ENCODE measurements at places on chromosomes 6 and 20.

DNA sequence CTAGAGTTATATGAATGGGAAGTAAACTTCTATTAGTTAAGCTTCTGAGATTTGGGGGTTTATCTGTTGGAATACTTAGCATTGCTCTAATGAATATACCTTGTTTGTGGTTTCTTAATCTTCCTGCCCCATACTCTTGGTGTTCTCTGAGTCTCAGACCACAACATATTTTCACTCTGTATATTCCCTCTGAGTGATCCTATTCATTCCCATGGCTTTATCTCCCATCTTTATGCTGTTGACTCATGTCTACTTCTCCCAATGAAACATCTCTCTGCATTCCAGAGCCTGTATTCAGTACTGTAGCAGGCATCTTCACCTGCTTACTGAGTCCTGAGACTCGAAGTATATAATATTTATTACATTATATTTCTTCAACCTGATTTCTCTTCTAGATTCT lies 283.7 kb upstream of the MAP3K7 start:
- DNase-seq, result no peak

DNA sequence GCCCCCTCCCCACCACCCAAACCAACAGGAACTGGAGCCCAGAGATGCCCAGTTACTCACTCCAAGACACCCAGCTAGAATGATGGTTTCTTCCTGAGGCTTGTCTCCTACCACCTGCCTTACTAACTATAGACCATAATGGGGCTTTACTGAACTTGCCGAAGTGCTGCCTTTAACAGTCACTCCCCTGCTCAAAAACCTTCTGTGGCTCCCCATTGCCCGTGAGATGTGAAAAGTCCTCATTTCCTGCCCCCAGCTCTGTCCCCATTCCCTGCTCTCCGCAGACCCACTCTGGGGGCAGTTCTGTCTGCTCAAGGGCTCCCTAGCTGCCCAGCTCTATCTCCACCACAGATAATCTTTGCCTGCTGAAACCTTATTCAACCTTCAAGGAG lies 4.9 kb downstream of the SIGLEC1 start:
- DNase-seq, result no peak

GRCh38 chr6:167573461-167574215 lies 248.8 kb downstream of the TTLL2 start:
- no peak for DNase-seq

DNA sequence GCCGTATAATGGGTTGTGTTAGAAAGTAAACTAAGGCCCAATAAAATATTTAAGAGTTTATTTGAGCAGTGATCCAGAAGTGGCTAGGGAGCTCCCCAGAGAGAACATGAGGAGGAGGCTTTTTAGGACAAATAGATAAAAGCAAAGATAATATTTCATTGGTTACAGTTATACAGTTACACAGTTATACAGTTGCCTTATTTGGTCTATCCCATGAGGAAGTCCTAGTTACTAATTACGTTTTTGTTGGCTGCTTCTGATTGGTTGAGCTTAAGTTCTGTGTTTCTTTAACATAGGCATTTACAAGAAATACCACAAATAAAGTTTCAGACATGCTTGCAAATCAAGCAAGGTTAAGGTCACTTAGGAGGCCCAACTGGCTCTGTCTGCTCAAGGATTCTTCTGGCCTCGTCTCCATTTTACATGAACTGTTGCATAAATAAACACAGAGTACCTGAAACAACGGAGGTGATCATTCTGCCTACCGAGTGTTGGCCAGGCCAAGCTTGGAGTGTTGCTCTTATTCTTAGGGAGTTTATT lies 7.0 kb downstream of the UBD start:
- DNase-seq, result peak; percentile 51

- no peak for DNase-seq
Observed at GRCh38 chr6:78528926-78529325, 338.4 kb upstream of the IRAK1BP1 start.

DNA sequence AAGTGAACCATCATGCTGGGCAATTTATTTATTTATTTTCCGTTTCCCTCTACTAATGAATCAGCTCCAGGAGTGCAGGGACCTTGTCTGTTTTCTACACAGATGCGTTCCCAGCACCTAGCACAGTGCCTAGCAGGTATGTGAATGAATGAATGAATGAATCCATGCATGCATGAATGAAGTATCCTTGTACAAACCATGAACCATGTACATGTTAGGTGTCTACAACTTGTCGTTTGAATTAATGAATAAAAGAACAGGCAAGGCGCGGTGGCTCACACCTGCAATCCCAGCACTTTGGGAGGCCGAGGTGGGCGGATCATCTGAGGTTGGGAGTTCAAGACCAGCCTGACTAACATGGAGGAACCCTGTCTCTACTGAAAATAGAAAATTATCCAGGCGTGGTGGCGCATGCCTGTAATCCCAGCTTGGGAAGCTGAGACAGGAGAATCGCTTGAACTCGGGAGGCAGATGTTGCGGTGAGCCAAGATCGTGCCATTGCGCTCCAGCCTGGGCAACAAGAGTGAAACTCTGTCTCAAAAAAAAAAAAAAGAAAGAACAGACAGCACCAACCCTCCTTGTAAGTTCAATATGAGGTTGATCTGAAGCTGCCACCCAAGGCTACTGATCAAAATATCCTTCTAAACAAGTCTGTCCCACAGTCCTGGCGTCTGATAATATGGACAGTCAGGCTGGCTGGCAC lies 27.3 kb upstream of the SLC9A8 start:
- no peak for DNase-seq

- DNase-seq, result no peak
Observed at GRCh38 chr6:12772416-12772815, 55.8 kb downstream of the PHACTR1 start.

GRCh38 chr6:34834789-34835518 lies 43.1 kb downstream of the BLTP3A start:
- peak; percentile 68 for DNase-seq

DNA sequence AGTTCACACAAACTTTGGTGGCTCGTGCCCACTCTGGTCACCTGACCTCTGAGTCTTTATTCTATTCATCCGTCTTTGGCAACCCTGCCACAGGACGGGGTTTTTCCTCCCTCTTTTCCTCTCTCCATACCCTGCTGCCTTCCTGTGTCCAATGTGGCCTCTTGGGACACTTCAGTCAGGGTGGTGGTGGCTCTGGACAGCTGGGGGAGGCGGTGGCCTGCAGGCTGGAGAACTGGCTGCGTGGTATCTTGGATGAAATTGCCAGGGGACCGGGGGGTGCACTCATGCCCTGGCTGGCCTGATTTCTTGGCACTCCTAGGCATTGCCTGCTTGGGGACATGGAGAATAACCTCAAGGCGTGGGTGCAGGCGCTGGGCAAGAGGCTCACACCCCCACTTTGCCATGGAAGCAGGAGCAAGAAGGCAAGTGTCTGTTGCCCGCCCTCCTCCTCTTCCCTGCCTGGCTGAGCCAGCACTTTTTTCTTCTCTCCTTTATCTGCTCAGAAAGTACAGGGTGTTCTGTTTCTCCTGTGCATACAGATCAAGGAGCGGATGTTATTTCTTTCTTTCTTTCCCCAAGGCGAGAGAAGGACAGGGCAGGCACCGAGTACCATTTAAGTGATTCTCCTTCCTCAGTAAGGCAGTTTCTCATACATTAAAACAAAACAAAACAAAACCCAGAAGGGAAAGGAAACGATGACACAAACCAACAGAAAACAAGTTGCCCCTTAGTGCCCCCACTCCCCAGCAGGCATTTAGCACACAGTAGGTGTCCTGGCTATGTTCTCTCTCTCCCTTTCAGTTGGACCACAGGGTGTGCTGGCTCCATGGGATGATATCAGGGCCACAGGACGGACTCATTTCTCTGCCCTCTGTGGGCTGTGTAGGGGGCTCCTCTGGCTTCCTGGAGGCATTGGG lies 155.5 kb upstream of the RNF24 start:
- no peak for DNase-seq

- no peak for DNase-seq
Observed at GRCh38 chr6:100342830-100343229, 121.9 kb downstream of the SIM1 start.

DNA sequence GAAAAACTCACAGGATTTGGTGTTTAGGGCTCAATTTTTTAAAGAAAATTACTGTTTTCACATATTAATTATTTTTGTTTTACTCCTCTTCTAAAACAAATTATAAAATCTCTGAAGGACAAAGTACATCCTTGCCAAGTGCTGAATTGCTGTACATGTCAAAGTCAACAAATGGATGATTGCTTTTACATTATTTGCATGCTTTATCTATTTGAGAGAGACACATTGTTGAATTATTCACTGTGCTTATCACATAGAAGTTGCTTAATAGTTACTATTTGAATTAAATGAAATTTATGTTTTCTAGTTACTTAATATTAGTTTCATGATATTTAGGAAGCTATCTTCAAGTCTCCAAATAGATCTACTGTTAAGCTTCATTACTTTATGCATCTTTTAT lies 318.6 kb upstream of the PTCHD4 start:
- DNase-seq, result no peak

- DNase-seq, result no peak
Observed at GRCh38 chr6:30707281-30707850, 9.7 kb downstream of the MDC1 start.

- DNase-seq, result peak; percentile 36
Observed at GRCh38 chr20:35953387-35954199, 709 bp downstream of the SCAND1 start.

DNA sequence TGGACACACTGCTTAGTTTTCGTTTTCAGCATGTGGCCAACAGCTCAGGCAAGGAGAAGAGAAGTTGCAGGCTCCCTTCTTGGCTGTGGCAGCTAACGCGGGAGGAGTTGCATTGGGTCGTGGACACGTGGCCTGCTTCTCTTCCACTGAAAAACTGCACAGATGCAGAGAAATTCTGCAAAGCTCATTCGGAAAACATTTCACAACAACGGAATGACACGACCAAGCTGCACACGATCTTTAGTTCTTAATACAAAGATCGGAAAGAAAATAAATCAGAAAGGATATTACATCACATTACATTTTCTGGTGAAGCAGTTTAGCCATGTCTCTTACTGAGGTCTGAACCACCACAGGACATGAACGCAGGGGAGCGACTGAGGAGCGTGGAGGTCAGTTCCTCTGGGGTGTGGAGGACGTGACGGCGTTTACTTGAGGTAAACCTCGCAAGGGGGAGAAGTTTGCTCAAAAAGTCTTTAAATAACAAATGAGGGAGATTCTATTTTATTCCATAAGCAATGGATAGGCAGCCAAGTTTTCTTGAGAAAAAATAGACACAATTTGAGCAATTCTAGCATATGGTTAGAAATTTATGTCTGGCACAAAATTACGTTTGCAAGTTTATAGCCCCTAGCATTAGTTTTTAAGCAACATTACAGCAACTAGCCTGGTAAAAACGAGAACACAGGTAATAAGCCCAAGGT lies 178.3 kb downstream of the THBS2 start:
- peak; percentile 63 for DNase-seq

DNA sequence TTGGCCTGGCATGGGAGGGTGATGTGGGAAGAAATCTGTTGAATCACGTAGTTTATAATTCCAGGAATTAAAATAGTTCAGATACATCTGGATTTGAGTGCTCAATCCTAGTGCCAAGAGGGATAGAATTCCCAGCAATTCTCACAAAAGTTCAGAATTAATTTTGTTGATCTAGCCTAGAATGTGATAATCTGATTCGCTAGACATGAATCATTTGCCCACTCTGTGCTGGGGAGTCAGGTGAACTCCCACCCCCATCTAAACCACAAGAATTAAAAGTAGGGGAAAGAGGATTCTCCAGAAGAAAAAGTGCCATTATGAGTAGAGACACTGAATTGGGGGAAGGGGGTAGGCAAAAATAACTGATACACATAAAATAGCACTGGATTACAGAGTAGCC lies 85.0 kb downstream of the LIN28B start:
- peak; percentile 9 for DNase-seq

GRCh38 chr6:7828124-7828523 lies 82.5 kb downstream of the TXNDC5 start:
- DNase-seq, result no peak

DNA sequence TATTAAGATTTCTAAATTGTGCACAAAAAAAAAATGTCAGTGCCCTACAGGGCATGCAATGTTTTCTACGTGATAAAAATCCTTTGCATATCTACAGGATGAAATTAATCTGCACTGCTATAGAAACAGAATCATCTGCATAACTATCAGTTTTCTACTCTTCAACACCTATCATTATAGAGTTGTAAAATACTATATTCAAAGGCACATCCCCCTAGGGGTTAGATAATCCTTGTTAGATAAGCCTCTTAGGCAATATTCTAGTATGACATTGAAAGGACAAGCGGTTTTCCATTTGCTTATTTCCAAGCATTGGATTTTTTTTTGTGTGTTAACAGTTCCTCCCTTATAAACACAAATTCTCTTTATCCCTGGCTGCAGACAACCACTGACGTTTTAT lies 98.7 kb upstream of the LAMA2 start:
- no peak for DNase-seq

GRCh38 chr6:38184585-38185080 lies 365.1 kb downstream of the ZFAND3 start:
- DNase-seq, result no peak

- DNase-seq, result no peak
Observed at GRCh38 chr6:66321017-66321416, 614.0 kb upstream of the EYS start.

DNA sequence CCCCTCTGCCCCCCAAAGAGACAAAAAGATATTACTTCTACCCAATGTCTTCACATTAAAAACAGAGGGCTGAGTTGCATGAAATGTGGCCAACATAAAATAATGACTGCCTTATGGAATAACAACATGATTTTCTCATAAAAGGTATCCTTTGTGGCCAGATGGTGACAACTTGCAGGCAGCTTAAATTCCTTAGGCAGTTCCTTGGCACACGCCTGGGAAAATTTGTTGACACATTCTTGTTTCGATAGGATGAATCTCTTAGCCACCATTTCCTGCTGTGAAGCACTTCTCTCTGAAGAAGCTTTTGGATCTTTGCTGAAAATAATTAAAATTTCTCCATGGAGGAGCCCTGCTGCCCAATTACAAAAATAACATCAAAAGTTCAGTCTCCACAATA lies 109.0 kb upstream of the COL21A1 start:
- peak; percentile 55 for DNase-seq

- no peak for DNase-seq
Observed at GRCh38 chr20:63290677-63291472, 2.1 kb upstream of the COL20A1 start.

GRCh38 chr6:34922177-34922663 lies 33.2 kb downstream of the ANKS1A start:
- DNase-seq, result peak; percentile 77

GRCh38 chr6:111696814-111697213 lies 91.1 kb upstream of the TRAF3IP2 start:
- DNase-seq, result no peak

GRCh38 chr6:113645576-113645970 lies 211.6 kb upstream of the MARCKS start:
- peak; percentile 85 for DNase-seq

- DNase-seq, result peak; percentile 90
Observed at GRCh38 chr20:38094373-38094891, 60.9 kb downstream of the RPRD1B start.

GRCh38 chr6:108947114-108947854 lies 99.1 kb downstream of the ARMC2 start:
- DNase-seq, result peak; percentile 87

GRCh38 chr6:68082086-68082485 lies 553.0 kb upstream of the ADGRB3 start:
- DNase-seq, result peak; percentile 26

Measured in HCEC 1CT (cell line).